ENCODE measurements at places on chromosomes 13 and 19.

DNA sequence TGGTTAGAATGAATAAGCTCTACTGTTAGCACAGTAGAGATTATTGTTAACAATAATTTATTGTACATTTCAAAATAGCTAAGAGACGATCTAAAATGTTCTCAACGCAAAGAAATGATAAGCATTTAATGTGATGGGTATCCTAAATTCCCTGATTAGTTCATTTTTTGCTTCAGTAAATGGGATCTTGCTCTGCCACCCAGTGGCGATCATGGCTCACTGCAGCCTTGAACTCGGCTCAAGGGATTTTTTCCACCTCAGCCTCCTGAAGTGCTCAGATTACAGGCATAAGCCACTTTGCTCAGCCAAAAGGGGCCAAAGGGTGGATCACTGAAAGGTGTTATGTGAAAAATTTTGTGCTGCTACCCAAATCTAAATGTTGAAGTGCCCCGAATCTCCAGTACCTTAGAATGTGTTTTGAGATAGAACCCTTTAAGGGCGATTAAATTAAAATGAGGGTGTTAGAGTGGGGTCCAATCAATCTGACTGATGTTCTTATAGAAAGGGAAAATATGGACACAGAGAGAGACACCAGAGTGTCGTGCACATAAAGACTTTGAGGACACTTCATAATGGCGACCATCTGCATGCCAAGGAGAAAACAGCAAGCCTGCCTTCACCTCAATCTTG, 31.5 kb upstream of the ZNF766 start:
- DNase-seq, result peak; percentile 58

DNA sequence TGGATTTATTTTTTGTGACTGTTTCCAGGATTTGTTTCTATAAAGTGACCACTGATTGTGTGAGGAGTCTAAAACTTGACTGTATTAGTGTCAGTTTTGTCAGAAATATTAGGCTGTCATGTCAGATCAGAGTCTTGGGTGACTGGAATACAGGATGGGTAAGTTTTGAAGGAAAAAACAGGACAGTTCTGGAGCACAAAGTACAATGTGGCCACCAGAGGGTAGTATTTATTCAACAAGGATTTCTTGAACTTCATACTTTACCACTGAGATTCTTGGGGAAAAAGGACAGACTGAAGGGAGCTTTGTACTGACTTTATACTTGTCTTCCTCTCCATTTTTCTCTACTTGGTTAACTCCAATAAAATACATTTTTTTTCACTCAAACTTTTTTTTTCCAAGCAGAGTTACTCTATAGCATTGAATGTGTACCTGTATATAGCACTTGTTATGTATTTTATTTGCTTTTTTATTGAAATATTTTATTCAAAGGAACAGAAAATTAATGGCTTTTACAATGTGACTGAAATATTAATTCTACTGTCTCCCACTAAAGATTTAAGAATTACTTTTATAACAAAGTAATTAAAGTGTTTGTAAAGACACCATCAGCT, 51.1 kb downstream of the LMO7 start:
- no peak for DNase-seq

- no peak for DNase-seq
Observed at GRCh38 chr13:44394658-44395057, 21.0 kb downstream of the SERP2 start.

- no peak for DNase-seq
Observed at GRCh38 chr19:1488282-1488601, 1.9 kb downstream of the PCSK4 start.

- DNase-seq, result no peak
Observed at GRCh38 chr19:629961-630714, 3.2 kb downstream of the POLRMT start.

- DNase-seq, result peak; percentile 9
Observed at GRCh38 chr13:22161871-22162270, 491.0 kb downstream of the FGF9 start.

DNA sequence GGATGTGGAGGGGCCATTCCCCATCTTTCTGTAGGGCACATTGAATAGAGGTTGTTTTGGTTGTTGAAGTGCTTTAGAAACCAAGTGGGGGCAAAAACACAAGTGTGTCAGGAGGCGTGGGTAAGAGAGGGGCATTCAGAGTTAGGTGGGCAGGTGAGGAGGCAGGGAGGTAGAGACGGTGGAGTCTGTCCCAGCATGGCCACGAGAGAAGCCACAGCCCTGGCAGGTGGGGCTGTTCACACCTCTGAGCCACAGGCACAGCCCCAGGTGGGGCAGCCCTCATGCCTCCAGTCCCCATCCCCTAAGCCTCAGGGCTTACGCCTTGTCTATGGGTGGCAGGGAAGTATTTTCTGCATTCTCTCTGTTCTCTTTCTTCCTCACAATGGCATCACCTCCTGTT, 43.7 kb downstream of the KCTD15 start:
- no peak for DNase-seq

DNA sequence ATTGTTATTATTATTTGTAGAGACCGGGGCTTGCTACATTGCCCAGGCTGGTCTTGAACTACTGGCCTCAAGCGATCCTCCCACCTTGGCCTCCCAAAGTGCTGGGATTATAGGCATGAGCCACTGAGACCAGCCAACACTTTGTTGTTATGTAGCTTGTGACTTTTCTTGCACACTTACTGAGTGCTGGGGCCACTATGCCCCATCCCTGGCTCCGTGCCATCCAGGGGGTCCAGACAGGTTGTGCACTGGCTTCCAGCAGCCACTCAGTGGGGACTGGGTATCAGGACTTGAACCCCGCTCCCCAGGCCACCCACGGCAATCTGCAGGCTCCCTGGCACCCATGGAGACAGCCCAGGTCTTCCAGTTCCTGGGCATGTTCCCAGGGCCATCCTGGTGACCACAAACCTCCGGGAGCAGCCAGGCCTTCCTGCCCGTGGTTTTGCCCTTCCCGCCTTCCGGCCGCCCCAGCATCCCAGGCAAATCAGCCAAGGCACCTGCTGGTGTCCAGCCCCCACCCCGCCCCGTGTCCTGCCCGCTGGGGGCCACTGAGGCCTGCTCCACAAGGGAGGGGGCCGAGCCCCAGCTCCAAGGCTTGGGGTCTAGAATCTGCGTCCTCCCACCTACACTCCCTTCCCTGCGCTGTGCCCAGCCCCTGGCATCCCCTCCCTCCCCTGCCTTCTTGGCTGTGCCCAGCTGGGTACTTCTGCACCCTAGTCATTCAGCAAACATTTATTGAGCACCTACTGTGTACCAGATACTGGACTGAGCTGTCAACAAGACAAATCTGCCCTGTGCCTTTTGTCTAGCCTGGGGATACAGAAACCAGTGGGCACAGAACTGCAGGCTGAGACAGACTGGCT, 23.7 kb upstream of the SEMA6B start:
- no peak for DNase-seq

DNA sequence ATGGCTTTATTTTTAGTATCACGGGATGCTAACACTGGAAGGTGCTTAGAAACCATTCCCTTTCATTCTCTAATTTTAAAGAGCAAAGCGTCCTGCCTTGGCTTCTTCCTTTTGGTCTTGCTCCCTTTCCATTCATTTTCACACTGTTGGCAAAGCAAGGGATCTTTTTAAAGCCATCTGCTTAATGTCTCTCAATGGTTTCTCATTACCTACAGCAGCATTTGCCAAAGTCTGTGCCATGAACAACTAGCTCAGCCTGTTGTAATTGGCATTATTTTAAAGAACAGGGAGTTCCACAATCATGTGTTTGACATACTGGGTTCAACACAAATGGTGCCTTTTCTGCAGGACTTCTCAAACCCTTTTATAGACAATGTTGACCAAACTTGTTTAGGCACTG, 444.3 kb downstream of the GPC6 start:
- no peak for DNase-seq

DNA sequence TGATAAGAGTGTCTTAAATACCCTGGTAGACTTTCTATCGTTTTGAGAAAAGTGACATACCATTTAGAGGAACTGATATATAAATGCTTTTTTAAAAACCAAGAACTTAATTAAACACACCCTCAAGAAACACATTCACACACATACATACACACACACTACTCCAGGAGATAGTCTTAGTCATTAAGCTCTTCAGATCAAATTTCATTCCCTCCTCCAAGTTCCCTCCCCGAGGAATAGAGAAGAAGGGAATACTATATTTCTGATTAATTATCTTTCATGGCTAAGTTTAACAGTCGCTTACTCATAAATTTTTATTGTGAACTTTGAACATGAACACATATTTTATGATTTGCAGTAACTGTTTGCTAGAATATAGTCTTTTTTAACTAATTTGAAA, 1109.5 kb downstream of the SLITRK1 start:
- DNase-seq, result no peak

DNA sequence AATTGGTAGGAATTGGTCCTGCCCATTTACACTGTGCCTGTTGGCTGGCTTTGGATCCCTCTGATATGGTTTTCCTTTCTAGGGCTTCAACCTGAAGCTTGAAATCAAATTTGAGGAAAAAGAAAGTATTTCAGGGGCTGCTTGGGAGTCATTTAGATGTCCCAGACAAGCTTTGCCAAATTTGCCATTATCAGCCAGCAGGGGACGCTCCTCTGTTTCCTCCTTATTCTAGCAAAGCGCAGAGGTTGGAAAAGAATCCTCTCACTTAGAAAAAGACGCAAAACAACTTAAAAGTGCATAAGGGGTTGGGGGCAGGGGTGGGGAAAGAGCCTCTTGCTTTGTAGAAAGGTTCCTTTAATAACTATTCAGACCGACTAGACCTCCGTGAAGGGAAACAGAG, 1211.1 kb upstream of the PCDH20 start:
- no peak for DNase-seq

- DNase-seq, result no peak
Observed at GRCh38 chr13:39462428-39462827, 140.6 kb downstream of the LHFPL6 start.

- DNase-seq, result no peak
Observed at GRCh38 chr19:10379880-10380312, 476 bp downstream of the TYK2 start.

GRCh38 chr13:34628209-34628682, 313.8 kb upstream of the NBEA start:
- DNase-seq, result no peak

GRCh38 chr13:42760951-42761350, 20.4 kb upstream of the FAM216B start:
- no peak for DNase-seq

DNA sequence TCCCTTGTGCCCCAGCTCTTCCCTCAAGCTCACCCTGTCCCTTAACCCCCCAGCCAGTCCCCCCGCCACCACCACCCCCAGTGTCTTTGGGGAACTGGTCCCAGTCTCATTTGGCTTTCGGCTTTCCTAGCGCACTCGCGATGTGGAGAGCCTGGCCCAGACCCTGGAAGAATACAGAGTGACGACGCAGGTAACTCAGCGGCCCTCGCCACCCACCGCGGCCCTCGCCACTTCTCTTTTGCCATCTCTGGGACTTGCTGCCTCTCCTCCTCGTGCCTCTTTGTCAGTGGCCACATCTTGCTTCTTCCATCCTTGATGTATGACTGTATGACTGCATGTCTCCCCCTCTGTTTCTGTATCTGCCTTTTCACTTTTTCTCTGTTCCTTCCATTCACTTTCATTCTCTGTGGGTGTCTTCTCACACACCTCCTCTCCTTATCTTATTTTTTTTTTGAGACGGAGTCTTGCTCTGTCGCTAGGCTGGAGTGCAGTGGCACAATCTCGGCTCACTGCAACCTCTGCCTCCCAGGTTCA, 15.7 kb downstream of the PTH2 start:
- no peak for DNase-seq

- no peak for DNase-seq
Observed at GRCh38 chr19:2540646-2541454, 64.9 kb downstream of the GADD45B start.

DNA sequence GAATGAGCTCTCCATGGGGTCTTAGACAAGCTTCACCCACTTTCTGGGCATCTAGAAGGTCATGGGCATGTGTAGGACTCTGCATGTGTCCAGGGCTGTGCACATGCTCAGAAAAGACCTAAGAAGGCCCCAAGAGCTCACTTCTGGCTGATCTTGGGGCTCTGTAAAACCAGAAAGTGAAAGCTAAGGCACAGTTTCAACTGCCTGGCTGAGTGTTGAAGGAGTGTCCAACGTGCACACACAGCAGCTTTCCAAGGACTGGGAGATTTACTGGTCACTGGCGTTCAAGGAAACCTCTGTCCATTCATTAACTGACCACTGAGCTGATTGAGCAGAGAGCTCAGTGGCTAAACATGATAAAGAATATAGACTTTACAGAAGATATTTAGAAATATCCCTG, 137.9 kb downstream of the KATNAL1 start:
- DNase-seq, result no peak

GRCh38 chr13:107977071-107977574, 238.2 kb downstream of the LIG4 start:
- DNase-seq, result no peak

DNA sequence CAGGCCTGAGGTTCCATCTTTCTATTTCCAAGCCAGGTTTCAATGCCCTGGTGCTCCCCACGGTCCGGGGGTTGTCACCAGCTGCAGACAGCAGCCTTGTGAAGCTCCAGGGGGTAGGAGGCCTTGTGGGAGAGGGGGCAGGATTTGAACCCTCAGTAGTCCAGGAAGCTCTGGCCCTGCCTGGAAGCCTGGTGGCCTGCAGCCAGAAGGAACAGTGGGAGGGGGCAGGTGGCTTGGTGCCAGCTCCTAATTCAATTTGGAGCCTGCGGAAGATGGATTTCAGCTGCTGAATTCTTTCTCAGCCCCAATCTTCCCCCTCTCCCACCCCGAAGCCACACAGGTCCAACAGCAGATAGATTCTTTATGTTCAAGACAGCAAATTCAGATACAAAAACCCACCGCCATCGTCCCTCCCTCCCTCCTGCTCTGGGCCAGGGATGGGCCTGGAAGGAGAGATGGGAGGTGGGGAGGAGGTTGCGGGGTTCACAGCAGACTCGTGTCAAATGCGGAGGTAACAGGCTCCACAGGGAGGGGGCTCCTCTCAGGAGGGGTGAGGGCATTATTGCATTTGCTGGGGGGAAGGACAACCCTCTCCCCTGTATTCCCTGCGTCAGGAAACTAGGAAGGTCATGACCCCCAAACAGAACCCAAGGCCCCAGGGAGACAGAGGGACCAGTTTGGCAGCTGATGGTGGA, 2.4 kb upstream of the PTGER1 start:
- DNase-seq, result no peak

DNA sequence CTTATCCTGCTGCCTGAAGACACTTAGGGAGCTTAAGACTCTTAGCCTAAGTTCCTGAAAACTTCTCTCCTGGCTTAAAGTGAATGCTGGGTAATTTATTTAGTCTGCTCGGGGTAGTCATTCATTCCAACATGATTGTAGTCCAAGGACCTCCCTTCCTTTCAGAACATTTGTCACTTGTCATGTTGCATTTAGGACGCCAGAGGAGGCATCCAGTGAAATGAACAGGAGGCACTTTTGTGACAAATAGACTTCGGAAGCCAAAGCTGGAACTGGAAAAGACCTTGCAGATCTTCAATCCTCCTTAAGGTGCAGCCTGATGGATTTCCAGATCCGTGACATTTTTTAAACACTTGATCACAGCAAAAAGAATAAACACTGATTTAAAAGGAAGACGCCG, 95.1 kb downstream of the DNAJC15 start:
- no peak for DNase-seq

- peak; percentile 71 for DNase-seq
Observed at GRCh38 chr19:34639491-34640085, 37.4 kb downstream of the SCGB2B2 start.

GRCh38 chr13:20824762-20825476, 51.2 kb upstream of the EEF1AKMT1 start:
- DNase-seq, result no peak

GRCh38 chr13:25677956-25678355, 306.2 kb downstream of the ATP8A2 start:
- no peak for DNase-seq
